ENCODE measurements at places on chromosomes 4 and X.
A peak's percentile ranks its signal among the peaks of the same experiment; 100 is the strongest.

DNA sequence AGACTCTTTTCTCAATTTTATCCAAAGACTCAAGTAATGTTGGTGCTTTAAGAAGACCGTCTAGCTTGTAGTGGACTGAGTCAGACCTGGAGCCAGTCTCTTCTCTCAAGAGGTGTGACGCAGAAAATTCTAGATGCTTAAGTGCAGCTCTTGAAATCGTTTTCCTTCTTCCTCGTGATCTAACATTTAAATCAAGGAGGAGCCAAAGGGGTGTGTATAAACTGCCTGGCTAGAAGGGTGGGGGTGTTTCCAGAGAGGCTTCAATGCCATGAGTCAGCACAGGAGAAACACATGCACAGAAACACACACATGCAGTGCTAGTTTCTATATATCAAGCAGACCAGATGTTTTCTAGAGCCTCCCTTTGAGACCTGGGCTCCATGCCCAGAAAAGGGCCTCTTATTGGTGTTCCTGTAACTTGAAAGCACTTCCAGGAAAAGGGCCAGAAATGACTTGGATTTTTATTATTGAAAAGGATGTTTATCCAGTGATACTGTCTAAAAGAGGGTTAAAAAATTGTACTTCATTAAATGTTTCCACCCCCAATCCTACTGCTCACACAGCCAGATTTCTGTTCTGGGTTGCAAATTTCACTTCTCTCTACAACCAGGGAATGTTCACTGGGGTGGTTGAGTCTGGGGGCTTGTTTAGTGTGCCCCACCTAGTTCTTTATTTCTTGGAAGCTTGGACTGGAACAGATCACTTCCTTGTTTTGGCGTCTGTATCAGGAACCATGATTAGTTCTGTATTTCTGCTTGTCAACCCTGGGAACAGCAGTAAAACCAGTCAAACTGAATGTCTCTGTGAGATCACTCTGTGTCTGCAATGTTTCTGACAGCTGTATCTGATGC is at the start of gene CLIC2:
Gene CLIC2 (minus strand): TSS at position 129 of the 851 bp plus-strand sequence. CDS start 187 bp downstream, outside the sequence.
- DNase-seq, result peak; percentile 87

- no peak for DNase-seq
Observed at GRCh38 chr4:46445710-46446314, 55.9 kb upstream of the GABRA2 start.

DNA sequence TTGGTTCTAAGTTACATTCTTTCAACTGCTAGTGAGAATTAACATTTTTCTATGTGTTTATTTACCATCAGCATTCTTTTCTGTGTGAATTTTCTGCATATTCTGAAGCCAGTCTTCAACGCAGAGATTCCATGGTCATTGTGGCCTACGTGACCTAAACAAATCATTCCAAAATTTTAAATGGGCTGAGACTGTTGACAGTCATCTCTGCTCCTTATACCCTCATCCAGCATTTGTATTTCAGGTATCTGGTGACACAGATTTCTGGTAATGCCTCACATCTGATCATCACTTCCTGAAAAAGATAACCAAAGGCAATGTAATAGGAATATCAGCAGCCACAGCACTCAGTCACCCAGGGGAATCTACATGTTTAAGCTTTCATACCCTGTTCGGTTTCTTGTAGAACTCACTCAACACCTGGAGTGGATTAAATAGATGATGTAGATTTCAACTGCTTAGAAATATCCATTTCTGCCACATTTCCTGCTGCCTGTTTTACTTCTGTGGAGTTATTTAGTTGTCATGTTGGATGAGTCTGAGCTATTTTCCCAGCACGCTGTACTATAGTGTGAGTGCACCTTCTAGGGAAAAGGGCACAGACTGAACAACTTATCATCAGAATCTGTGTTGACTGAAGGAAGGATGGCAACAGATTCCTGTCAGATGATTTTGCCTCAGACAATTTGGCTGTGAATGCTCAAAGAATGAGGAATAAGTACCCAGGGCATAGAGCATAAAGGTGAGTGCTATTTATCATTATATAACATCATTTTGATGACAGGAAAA is 73.0 kb upstream of the HPGD start:
- no peak for DNase-seq

DNA sequence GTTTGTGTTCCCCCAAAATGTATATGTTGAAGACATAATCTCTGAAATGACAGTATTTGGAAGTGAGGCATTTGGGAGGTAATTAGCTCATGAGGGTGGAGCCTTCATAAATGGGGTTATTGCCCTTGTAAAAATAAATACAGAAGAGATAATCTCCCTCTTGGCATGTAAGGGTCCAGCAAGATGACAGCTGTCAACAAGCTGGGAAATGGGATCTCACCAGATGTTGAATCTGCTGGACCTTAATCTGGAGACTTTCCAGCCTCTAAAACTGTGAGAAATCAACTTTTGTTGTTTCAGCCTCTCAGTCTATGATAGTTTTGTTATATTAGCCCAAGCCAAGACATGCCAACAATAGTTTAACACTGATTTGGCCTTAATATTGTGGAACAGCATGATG is 438.2 kb upstream of the PCDH7 start:
- no peak for DNase-seq

- DNase-seq, result no peak
Observed at GRCh38 chr4:185238215-185238681, 28.9 kb downstream of the SNX25 start.

DNA sequence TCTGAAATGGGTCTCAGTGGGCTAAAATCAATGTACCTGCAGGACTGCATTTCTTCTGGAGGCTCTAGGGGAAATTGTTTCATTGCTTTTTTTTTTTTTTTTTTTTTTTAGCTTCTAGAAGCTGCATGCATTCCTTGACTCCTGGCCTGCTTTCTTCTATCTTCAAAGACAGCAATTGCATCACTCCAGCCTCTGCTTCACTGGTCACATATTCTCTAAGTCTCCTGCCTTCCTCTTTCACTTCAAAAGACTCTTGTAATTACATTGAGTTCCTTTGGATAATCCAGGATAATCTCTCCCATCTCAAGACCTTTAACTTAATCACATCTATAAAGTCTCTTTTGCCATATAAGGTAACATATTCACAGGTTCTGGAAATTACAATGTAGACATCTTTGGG is 11.3 kb upstream of the PCYT1B start:
- no peak for DNase-seq

DNA sequence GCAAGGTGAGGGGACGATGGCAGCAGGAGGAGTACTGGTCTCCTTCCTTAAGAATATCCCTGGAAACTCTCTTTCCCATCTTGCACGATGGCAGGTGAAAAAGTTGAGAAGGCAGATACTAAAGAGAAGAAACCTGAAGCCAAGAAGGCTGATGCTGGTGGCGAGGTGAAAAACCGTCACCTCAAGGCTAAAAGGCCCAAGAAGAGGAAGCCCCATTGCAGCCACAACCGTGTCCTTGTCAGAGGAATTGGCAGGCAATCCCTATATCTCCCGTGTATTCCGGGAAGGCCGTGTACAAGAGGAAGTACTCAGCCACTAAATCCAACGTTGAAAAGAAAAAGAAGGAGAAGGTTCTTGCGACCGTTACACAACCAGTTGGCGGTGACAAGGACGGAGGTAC is 40.0 kb downstream of the CRLF2 start:
- DNase-seq, result no peak

DNA sequence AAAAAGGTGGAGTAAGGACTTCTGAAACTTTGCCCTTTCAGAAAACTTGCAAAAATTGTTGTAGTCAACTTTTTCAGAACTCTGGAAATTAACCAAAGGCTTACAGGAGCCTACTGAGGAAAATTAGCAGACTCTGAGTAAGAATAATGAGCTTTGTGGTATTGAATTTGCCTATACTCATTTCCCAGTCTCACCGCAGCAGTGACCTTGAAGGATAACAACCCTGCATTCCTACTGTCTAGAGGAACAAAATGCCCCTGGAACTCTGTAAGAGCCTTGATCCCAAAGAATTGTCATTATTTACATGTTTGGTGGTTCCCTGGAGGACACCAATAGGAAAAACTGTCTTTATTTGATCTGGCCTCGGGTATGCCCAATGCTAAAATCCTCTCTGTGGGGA is 57.9 kb downstream of the MND1 start:
- no peak for DNase-seq

DNA sequence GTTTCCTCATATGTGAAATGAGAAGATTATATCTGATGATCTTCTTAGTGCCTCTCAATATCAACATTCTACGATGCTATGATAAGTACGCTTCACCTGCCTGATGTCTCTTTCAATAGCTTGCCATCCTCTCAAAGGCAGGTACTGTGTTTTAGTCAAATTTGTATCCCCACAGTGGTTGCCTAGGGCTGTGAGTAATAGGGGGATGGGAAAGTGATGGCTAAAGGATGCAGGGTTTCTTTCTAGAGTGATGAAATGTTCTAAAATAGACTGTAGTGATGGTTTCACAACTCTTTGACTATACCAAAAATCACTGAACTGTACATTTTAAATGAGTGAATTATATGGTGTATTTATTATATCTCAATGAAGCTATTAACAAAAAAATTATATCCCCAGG is 142.8 kb downstream of the HS6ST2 start:
- no peak for DNase-seq

- no peak for DNase-seq
Observed at GRCh38 chr4:154620111-154620510, 7.7 kb upstream of the FGG start.

DNA sequence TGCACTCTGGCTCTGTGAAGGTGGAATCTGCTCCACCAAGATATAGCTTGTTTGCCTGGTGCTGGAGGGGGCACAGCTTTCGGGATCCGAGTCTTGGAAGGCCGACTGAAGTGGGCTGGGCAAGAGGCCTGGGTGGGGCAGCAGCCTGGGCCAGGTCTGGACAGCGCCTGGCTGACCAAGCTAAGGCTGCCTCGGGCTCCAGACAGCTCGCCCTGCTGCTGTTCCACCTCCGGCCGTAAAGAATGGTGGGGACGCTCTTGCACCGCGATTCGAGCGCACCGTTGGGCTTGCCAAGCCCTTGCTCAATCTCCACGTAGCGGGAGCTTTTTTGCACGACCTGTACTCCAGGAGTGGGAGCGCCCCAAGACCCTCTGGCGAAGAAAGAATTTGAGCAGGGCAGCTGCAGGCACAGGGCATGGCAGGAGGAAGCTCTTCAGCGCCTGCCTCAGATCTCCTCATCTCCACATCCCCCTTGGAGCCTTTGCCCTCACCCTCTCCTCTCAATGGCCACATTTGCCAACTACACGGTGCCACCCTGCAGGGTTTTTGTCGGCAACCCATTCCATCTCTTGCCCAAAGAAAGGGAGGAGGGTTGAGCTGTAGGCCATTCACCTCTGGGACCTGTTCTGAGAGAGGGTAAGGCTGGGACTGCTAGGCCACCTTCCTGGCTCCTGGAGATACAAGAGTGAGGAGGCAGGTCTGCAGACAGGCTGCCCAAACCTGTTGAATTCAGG is 18.9 kb downstream of the CNGA2 start:
- no peak for DNase-seq

- DNase-seq, result no peak
Observed at GRCh38 chrX:110734894-110735541, 60.6 kb downstream of the CHRDL1 start.

DNA sequence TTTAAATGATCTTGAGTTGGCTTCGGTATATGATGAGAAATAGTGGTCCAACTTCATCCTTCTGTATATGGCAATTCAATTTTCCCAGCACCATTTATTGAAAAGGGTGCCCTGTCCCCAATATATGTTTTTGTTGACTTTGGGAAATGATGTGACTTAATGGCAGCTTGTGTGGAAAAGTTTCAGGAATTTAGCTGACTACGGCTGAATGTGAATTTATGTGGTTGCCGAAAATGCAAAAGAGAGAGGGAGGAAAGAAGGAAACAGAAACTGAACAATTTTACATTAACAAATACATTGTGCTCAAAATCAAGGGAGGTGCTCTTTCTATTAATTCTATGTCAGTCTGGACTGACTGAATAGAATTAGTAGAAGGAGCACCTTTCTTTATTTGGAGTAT is 101.8 kb upstream of the CYSLTR1 start:
- no peak for DNase-seq

- DNase-seq, result peak; percentile 3
Observed at GRCh38 chrX:153226344-153227185, 47.5 kb downstream of the MAGEA1 start.

DNA sequence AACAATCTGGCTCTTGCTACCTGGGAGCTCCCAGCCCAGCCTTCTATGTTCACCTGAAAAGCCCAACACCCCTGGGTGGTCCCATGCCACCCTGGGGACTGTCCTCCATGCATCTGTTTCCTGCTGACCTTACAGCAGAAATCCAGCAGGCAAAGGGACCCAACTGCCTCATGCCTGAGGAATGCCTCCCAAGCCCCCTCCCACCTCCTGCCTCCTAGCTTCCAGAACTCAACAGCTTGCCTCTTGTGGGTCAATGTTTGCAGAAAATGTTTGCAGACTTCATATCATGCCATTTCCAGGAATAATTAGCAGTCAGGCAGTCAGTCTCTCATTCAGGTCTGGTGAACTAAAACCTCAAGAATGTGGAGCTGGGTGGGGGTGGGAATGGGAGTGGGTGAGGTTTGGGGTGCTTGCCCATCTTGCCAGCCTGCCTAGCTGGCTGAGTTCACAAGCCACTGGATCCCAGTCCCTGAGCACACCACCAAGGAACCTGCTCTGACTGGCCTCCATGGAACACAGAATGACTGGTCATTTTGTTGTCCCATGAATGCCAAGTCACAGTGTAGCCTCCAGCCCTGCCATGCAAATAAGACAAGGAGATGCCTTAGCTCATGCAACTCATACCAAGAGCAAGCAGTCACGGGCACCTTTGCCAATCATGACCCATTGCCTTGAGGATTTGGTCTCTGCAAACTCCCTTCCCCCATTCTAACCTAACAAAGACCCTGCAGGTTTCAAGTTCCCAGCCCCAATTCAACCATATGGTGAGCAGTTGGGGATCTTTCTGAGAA is 12.1 kb upstream of the PLAC1 start:
- no peak for DNase-seq

- DNase-seq, result no peak
Observed at GRCh38 chrX:11478026-11478425, 184.8 kb downstream of the AMELX start.

DNA sequence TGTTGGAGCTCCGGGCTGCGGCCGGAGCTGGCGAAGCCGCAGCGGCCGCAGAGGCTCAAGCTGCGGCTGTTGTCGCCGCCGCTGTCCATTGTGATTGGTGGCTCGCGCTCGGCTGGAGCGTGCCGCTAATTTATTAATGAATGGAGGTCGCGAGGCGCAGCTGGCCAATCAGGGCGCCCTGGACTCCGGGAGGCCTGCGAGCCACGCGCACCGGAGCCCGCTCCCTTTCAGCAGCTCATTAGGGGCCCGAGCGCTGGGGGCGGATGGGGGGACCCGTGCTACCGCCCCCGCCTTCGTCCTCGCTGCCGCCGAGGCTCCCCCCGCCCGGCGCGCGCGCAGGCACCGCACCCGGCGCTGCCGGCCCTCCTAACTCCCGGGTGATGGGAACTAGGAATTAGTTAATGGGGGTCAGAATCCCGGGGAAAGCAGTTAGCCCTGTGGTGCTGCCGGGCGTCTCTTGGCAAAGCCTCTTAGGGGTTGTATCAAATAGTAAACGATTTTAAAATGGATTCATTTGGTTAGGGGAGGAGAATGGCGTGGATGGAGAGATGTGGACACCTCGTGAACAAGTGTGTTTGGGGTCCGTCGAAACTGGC is 589 bp upstream of the NEUROG2 start:
- DNase-seq, result no peak

DNA sequence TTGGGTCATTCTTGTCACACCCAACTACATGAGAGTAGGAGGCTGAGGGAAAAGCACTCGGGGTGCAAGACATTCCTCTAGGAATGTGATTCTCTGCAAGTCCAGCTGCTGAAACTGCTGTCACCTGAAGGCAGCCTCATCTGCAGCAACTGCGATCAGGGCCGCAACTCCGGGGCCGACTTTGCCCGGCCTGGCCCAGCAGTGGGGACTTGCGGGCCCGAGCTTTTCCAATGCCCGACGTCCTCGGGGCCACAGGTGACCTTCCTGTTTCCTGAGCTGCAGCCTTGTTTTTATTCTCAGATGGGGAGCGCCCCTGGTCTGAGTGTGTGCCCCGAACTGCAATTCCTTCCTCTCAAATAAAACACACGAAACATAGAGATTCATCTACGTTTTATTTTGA is 104.7 kb upstream of the NKX1-1 start:
- DNase-seq, result no peak

Data from bone marrow (tissue), 2 donors.